ENCODE measurements at places on chromosomes 1 and 21.

GRCh38 chr1:116254776-116255175 lies 118.3 kb upstream of the ATP1A1 start:
- no peak for DNase-seq

GRCh38 chr1:60990714-60991090 lies 91.7 kb upstream of the NFIA start:
- no peak for DNase-seq

- no peak for DNase-seq
Observed at GRCh38 chr1:217052626-217053025, 329.4 kb upstream of the ESRRG start.

DNA sequence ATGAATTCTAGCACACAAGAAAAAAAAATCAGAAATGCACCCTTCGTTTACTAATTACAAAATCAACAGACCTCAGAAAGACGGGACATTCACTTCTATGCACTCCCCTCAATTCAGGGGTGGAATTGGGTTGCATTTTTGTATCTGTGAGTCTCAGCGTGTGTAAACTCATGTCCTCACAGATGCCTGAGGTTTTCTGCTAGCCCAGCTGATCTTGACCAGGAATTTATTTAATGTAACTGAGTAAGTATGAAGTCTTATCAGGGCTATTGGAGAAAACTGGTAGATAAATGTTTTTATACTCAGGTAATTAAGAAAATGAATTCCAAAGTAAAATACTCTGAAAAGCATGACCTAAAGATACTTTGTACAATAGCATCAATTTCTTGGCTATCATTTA lies 167.7 kb downstream of the RUNX1 start:
- DNase-seq: no peak

DNA sequence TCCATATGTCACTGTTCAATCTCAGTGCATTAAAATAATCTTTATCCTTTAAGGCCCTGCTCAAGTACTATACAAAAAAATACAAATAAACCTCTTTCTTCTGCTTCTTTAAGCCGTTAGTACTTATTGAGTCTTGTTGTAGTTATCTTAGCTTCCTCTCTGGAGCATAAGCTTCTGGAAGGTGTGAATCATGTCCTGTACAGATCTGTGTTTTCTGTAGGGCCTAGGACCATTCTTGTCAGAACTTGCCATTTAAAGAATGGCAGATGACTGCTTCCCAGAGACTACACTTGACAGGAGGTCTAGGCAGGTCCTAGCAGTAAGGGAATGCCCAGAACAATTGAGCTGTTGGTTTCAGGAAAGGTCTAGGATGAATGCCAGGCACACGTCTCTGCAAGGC lies 12.9 kb downstream of the NEK7 start:
- no peak for DNase-seq

DNA sequence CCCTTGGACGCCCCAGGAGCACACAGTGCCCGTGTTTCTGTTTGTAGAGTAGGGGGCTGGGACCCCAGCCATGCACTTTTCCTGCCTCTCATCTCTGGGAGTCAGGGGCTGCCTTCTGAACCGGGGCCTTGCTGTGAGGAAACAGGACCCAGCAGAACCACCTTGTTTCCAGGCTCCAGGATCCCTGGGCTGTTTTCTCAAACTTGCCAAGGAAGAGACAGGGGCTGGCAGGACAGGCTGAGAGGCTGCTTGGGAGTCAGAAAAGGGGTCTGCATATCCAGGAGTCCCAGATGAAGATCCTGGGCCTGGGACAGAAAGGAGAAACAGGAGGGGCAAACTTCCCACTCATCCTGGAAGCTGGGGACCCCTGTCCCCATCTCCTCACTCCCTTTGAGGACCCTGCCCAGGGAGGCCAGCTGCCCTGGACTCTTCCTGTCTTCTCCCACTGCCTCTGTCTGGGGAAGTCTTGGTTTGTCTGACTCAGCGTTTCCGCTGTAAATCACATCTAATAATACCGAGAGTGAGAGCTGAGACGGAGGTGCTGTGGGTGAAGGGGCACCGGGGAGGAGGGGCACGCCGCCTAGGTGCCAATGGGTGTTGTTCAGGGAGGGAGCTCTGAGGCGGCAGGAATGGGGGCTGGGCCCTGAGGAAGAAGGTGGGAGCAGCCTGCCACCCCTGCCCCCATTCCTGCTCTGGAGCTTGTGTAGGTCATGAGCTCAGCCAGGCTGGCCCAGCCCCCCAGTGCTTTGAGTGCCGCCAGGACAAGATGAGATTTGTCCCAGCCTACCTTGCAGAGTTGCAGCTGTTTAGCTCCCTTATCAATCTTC lies 16.7 kb downstream of the POU3F1 start:
- DNase-seq: no peak

DNA sequence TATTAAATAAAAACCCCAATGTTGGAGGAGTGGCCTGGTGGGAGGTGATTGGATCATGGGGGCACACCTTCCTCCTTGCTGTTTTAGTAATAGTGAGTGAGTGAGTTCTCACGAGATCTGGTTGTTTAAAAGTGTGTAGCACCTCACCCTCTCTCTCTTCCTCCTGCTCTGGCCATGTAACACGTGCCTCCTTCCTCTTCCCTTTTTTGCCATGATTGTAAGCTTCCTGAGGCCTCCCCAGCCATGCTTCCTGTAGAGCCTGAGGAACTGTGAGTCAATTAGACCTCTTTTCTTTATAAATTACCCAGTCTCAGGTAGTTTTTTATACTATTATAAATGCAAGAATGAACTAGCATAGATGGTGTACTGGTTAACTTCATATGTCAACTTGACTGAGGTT lies 68.0 kb downstream of the CCDC30 start:
- no peak for DNase-seq

DNA sequence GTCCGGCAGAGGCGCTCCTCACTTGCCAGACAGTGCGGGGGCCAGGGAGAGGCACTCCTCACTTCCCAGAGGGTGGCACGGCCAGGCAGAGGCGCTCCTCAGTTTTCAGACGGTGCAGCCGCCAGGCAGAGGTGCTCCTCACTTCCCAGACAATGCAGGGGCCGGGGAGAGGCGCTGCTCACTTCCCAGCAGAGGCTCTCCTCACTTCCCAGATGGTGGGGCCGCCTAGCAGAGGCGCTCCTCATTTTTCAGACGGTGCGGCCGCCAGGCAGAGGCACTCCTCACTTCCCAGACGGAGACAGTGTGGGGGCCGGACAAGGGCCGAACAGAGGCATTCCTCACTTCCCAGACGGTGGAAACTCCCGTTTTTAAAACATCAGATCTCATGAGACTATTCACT lies 238.4 kb upstream of the CACYBP start:
- no peak for DNase-seq

GRCh38 chr1:205812271-205812877 lies 624 bp downstream of the SLC41A1 start:
- no peak for DNase-seq

- peak; percentile 11 for DNase-seq
Observed at GRCh38 chr1:22131875-22132486, 10.9 kb downstream of the WNT4 start.

GRCh38 chr1:46545784-46546183 lies 5.7 kb downstream of the KNCN start:
- no peak for DNase-seq

Data from stimulated activated CD4-positive, alpha-beta T cell treated with anti-CD3 and anti-CD28 coated beads, Interleukin-15, amount 100 ng/mL, for 1 hour (primary cell).